ENCODE measurements at places on chromosomes 6 and 20.

DNA sequence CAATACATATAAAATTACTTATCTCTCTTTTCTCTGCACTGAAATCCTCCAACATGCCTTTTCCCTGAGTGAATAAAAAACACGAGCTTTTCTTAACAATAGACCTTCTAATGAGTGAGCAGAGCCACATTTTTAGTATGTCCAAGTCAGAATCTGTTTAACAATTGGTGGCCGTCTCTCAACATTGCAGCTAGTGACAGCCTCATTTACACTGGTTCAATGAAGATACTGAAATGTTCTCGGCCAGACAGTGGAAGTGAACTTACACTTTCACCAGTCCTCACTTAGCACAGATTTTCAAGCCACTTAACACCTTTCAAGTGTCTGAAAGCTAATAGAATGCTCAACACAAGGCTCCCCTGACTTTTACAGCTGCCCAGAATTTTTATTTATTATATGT is 767.1 kb downstream of the KIF16B start:
- no peak for DNase-seq

DNA sequence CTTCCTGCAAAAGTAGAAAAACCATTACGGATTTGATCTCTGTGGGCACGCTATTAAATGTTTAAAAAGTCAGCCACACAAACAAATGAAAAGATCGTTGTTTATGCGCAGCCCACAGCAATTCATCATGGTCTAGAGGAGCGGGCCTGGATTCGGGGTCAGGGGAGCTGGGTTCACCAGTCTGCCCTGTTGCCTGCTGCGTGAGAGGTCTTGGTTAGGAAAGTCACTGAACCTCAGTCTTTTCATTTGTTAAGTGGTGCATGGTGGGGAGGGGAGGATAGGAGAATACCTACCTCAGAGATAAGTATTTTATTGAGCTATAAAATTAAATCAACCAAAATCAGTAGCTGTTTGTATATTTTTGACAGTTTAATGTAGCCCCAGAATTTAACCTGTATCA is 47.3 kb upstream of the FYN start:
- DNase-seq: no peak

- no peak for DNase-seq
Observed at GRCh38 chr20:41293269-41294037, 24.1 kb downstream of the ZHX3 start.

GRCh38 chr20:54433636-54434035 is 41.8 kb upstream of the DOK5 start:
- no peak for DNase-seq

- DNase-seq: no peak
Observed at GRCh38 chr6:101818051-101818450, 424.5 kb downstream of the GRIK2 start.

- no peak for DNase-seq
Observed at GRCh38 chr6:142861711-142862110, 83.3 kb downstream of the HIVEP2 start.

DNA sequence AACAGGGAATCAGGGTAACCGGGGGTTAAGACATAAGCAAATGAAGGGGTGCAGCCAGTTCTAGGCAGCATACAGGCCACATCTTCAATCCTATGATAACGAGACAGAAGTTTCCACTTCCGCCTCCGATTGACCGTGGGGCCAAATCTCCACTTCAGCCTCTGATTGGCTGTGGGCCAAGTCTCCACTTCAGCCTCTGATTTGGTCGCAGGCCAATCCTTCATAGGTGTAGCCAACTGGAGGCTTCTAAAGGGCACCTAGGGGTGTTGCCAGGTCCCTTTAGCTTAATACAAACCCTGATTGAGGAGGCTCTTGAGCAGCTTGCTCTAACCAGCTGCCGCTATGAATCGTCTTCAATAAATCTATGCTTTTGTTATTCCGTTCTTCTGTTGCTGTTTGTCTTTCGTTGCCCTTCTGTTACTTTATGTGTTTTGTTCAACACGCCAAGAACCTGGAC is 2.1 kb upstream of the ERGIC3 start:
- no peak for DNase-seq

GRCh38 chr6:75204217-75204958 is 1.5 kb downstream of the COL12A1 start:
- peak; percentile 80 for DNase-seq

DNA sequence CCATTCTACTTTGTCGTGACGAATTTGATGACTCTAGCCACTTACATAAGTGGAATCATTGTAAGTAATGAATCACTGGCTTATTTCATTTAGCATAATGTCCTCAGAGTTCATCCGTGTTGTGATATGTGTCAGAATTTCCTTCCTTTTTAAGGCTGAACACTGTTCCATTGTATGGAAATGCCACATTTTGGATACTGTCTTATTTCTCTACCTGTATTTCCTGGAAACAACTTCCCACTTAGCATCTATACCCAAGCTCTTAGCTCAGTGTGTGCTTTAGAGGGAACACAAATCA is 28.8 kb upstream of the GGTLC1 start:
- DNase-seq: no peak

DNA sequence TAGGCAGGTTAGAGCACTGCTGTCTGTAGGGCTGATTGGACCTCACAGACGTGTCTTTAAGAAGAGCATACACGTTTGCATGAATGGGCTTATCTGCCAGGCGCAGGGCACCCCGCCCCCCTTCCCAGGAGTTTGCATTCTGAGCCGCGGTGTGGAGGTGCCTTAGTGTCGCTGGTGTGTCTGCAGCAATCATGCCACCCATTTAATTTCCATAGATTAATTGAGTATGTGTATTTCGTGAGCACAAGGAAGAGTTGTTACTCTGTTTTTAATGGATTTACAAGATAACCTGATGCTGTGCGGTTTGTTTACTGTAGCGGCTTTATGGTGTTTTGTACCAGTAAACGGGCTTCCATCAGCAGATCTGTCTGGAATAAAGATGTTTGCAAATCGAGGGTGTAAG is 107.7 kb downstream of the ZDHHC14 start:
- DNase-seq: no peak

- no peak for DNase-seq
Observed at GRCh38 chr20:36632487-36633284, 13.3 kb downstream of the SLA2 start.

GRCh38 chr6:36130667-36131510 is 576 bp downstream of the MAPK13 start:
- no peak for DNase-seq

GRCh38 chr20:8060977-8061376 is 41.4 kb upstream of the TMX4 start:
- DNase-seq: no peak

- DNase-seq: no peak
Observed at GRCh38 chr6:66336176-66336575, 629.1 kb upstream of the EYS start.

DNA sequence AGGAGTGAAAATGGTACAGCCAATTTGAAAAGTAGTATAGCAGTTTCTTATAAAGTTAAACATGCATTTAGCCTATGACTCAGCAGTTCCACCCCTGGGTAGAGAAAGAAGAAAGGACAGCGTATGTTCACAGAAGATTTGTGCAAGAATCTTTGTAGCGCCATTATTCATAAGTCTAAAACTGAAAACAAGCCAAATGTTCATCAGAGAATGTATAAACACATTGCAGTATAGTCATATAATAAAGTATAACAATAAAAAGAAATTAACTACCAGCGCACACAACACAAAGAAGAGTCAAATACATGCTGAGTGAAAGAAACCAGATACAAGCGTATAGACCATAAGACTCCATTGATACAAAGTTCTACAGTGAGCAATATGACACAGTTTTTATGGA is 294.0 kb downstream of the SAMD5 start:
- DNase-seq: no peak

DNA sequence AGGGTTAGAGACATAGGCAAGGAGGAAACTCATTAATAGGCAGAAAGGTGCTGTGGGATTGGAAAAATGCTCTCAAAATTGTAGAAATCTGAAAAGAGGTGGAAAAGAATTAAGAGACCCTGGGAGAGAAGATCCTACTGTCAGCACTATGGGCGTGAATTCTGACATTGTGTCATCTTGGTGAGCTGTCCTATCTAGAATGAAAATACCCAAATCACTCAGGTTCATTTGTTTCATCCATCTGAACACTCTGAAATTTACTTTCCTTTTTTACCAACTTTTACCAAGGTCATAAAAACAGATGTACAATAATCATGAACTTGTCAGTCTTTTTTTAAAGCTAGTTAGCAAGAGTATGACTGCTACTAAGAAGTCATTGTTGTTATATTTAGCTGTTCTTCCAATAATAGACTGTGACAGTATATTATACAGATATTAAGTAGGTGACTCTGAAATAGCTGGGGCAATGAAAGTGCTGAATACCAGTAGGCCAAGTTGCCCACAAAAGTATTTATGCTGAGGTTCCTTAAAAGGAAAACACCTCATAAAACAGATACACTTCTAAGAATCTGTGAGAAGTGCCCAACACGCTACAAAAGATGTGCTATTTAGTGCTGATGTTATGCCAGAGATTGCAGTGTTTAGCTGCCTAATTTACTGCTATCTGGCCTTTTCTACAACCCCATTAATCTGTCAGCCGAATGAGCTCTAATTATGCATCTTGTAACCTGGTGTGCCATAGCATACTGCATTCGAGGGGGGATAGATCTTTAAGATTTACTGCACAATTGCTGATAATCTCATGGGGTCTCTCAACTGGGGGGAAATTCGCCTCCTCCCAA is 217.5 kb upstream of the SUPT3H start:
- no peak for DNase-seq

DNA sequence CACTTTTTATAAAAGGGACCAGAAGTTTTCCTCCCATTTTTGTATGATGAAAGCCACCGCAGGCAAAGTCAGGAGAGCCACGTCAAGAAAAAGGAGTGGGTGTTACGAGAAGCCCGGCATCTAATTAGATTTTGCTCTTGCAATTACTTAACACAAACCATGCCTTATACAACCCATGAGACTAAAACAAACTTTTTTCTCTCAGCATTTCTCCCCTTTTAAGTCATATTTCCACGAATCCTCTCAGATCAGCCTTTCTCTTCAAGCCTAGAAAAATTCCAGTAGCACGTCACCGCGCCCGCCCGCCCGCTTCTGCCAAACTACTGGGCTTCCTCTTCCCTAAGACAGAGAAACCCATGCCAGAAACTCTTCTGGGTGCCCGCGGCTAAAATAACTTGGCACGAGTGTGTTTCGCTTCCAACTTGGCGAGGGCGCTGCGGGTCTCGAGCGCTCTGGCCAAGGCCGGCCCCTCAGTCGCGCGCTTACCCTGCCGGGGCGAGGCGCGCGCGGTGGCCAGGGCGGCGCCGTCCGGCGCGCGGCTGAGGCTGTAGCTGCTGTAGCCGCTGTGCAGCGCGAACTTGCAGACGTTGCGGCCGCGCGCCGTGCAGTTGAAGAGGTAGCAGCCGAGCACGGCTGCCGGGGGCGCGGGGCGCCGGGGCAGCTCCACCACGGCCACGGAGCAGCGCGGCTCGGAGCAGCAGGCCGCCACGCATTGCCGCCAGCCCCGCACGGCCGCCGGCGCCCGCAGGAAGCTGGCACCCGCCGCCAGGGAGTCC is 1.0 kb downstream of the LRP11 start:
- no peak for DNase-seq

DNA sequence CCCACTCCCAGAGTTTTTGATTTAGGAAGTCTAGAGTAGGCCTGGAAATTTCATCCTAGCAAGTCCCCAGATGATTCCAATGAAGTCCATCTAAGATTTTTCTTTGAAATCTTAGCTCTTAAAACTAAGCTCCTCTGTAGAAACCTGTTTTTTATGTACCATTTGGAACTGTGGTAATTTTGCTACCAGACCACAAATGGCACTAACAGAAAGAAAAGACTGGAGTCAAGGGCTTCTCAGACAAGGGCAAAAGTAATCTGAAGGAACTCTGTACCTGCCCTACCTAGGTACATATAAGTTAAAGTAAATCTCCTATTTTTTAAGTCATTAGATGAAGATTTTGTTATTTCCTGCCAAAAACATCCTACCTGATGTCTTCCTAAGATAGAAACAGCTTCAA is 155.0 kb upstream of the HTR1E start:
- no peak for DNase-seq

DNA sequence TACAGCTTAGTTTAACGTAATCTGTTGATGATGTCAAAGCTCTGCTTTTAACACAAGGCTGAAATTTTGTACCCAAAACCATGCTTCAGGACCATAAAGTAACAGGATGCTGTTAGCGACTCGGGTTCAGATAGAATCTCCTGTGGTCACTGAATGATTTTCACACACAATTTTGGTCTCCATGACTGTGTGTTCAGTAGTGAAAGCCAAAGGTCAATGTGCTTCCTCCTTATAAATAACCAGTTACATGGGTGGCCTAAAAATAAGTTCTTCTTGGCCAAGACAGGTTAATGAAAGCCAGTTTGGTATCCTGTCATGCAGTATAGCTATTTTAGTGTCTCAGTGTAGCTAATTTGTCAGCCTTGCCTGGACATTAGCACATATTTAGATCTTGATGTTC is 19.1 kb upstream of the LOC128125822 start:
- no peak for DNase-seq

GRCh38 chr6:154414021-154414813 is 57.6 kb upstream of the IPCEF1 start:
- DNase-seq: no peak

DNA sequence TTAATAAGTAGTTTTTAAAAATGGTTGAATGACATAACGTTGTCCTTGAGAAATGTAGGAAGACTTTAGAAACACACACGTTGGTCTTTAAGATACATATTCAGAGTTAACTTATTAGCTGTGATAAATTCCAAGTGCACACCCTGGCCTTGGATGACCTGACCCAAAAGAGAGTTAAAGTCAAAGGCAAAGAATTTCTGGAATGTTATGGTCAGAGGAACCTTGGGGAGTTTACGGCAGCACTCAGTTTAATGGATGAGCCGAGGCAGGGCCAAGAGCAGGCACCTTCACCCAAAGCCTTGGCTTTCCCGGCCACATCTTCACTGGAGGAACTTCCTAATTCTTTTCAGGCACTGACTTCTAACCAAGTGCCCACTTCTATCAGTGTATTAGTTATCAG is 200.5 kb downstream of the SMOC2 start:
- no peak for DNase-seq

- DNase-seq: no peak
Observed at GRCh38 chr20:33079259-33079658, at the start of gene BPIFB4. Gene BPIFB4 (plus strand): TSS chr20:33079643. CDS start chr20:33081527, 1,884 bp downstream.

GRCh38 chr6:87431263-87431662 is 23.5 kb downstream of the CFAP206 start:
- no peak for DNase-seq

DNA sequence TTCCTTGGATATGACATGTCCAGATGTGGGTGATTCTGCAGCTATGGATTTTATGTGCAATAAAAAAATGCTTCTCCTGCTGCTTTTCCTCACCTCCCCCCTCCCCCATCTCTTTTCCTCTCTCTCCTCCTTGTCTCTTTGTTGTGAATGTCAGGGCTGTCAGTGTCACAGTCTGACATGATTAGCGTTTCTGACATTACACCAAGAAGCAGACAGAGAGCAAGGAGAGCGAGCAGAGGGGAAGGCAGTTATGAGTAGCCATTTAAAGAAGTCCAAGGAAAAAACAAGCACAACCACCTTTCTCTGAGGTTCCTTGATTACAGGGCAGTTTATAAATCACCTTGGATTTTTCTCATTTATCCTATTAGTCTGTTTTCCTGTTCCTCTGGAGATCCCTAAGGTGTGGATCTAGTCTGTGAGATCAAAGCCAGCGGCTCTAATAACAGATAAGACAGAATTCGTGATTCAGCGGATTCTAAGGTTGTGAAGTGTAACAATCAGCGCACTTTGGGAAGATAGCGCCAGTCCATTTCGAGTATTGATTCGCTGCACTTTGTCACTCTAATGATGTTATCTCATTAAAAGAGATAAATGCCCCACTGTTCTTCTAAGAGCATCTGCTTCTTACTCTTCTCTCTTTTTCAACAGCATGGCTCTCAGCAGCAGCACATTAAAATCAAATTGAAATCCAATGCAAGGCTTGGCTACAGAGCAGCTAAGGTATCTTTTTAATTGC is 101.4 kb downstream of the BACH2 start:
- no peak for DNase-seq

- no peak for DNase-seq
Observed at GRCh38 chr20:23349338-23350195, 1.0 kb upstream of the NXT1 start.

Measured in GM04504 (cell line).